Common myeloid progenitor, CD34-positive (primary cell): ENCODE measurements at places on chromosomes 1 and 21.
A peak's percentile ranks its signal among the peaks of the same experiment; 100 is the strongest.

- DNase-seq = no peak
Measured at GRCh38 chr1:209323743-209324142, 259.8 kb upstream of the CAMK1G start.

- DNase-seq = no peak
Measured at GRCh38 chr1:109756848-109757521, 6.7 kb downstream of the EPS8L3 start.

- DNase-seq = no peak
Measured at GRCh38 chr1:29390491-29391361, 154.4 kb downstream of the PTPRU start.

DNA sequence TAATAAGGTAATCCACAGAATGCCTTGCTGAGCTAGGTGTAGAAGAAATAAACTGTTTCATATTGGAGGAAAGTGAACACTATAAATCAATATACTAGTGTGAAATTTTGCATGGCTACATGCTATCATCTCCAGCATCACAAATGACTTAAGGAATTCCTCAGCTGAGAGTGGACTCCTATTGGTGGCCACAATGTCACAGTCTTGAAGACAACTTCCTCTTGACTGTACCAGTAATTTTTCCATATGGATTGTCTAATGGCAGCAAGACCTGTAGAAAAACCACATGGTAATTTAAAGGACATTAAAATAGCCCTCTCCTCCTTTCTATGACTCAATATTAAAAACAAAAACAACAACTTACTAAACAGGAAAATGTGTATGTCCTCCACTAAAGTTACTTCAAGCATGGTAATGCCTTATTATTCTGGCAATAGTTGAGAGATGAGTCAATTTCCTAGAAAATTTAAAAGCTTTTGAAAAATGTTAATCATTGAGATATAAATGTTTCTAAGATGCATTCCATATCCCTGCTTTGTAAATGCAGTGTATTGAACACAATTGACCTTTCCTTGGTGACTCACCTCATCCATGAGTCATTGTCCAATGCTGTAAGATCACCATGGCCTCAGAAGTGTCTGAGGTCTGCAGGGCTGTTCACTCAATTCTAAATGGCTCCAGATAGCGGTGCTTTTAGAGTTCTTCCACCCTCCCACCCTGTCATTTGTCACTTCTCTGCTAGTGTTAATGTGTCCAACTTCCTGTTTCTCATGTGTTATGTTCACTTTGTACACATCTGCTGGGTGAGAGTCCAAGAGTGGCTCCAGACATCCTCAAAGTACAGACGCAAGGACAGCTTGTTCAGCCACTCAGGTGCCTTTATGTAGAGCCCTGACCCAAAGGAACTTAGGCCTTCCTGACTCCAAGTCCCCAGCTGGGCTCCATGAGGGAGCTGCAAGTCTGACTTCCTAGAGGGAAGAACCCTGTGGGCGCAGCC is 32.8 kb upstream of the DNASE2B start:
- peak; percentile 60 for DNase-seq

DNA sequence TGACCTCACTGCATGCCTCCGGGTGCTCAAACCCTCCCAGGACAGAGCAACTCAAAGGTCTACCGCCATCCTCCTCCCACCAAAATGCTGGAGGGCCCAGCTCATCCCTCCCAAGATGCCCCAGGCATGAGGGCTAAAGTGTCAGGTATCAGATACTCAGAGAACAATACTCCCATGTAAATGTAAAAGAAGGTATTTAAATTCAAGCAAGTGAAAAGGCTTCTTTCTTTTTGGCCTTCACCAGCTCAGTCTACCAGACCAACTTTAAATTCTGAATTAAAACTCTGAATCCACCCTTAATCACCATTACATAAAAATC is 3.0 kb downstream of the PARP1 start:
- no peak for DNase-seq

- DNase-seq = peak; percentile 24
Measured at GRCh38 chr1:71930511-71930910, 351.8 kb downstream of the NEGR1 start.

- no peak for DNase-seq
Measured at GRCh38 chr1:230147253-230148125, 80.5 kb downstream of the GALNT2 start.

GRCh38 chr21:45436351-45437065 is 31.5 kb downstream of the COL18A1 start:
- DNase-seq = peak; percentile 65

DNA sequence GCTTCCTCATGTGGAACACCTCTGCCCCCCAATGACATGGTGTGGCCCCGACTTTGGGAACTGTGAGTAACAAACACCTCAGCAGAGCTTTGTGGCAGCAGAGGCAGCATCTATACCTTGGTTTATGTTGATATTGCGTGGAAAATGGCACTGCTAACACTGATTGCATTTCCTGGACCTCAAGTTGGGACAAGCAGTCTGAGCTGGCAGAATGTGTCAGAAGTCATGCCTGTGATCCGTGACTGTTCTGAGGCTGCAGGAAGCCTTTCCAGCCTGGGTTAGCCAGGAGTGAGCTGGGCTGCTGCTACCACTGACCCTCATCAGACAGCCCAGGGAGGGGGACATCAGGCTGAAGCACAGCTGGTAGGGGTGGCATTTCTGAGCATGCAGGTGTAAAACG is 268.5 kb downstream of the KCNJ6 start:
- DNase-seq = no peak

DNA sequence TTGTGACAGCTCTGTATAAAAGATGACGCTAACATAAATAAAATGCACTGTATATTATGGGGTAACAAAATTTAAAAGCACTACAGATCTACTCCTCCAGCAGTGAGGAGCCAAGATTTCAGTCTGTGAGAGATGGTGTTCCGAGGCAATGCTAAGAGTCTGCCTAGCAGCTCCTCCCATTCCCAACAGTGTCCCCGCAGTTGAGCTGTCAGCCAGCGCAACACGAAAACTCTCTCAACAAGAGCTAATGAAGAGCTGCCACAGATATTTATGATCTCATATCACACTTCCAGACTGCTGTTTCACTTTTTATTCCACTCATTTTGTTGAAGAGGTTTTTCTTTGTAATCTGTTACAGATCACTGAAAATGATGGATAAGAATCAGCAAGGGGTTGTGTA is 53.9 kb upstream of the ESRRG start:
- no peak for DNase-seq

GRCh38 chr1:245458234-245458633 is 303.4 kb downstream of the KIF26B start:
- no peak for DNase-seq

- DNase-seq = no peak
Measured at GRCh38 chr1:35499652-35500176, 57.5 kb downstream of the KIAA0319L start.

DNA sequence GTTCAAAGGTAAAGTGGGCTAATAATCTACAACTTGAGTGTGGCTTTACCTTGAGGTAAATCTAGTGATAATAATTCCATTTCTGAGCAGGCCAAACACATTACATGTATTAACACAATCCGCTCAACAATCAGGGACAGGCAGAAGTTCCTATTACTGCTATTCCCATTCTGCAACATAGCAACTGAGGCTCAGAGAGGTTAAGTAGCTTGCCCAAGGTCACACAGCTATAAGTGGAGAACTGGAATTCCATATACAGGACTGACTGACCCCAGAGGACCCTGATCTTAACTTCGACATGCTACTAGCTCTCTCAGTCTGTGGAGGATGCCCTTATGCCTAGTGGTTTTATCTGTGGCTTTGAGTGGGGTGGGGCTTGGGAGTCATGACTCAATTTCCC is 110.1 kb downstream of the TRABD2B start:
- no peak for DNase-seq

DNA sequence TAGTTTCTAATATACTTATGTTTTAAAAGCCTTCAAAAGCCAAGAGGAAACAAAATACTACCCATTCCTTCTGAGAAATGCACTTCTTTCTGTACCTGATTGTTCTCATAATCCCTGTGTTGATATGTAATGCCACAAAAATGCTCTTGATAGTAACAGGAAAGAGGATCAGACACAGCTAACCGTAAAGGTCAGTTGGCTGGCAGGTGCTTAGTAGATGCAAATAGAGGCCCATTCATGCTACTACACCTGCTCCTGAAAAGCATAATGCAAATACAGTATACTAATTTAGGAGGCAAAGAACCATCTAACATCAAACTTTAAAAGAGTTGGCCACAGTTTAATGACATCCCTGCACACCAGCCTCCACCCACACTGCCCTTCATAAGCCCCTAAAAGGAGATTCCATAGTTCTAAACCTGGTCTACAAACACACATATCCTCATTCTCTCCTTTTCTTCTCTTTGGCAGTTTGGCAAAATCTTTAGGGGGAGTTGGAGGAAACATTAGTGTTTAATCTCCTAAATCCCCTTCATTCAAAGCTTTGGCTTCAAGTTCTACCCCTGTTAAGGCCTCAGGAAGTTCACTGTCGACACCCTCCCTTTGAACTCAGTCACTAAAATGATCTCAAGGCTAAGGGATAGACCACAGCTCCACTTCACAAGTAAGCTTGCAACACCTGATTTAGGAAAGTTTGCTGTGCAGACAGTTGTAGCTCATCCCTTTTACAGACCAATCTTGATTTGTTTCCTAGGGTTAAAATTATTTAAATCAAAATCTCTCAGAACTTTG is 2.9 kb upstream of the CD46 start:
- no peak for DNase-seq

DNA sequence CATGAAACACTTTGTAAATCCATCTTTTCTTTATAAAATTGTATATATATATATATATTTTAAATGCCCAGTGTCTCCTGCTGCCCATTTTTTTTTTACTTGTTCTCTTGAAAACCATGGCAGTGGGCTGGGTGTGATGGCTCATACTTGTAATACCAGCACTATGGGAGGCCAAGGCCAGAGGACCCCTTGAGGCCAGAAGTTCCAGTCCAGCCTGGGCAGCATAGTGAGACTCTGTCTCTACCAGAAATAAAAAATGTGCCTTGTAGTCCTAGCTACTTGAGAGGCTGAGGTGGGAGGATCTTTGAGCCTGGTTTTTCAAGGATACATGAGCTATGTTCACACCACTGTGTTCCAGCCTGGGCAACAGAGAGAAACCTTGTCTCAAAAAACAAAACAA is 62.2 kb downstream of the HS2ST1 start:
- no peak for DNase-seq

DNA sequence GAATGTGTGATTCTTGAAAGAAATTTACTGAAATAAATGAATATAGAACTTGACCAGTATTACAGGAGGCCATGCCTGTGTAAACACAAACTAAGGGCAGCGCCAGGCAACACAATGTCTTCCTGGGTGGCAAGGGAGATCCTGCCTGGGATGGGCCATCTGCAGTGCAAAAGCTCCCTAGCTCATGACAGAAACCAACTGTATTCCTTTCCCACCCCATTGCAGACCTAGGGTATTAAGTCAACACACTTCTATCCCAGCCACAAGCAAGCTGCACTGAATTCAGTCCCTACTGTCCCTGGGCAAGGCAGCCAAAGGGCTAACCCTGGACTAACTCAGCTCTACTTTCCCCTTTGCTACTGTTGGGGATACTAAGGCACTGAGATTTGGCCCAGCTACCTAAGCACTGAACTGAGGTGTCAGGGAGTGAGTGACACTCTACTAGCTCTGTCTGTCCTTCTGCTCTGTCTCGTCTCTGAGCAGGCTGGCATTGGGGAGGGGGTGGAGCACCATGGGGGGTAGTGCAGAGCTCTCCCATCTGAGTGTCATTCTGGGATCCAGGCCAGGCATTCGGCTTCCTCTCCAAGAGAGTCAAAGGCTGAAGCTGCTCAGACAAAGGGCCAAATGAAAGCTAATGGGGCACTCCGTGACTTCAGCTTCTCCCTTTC is 2.5 kb downstream of the INKA2 start:
- DNase-seq = no peak

- DNase-seq = peak; percentile 57
Measured at GRCh38 chr1:162627662-162628296, 4.5 kb upstream of the DDR2 start.

DNA sequence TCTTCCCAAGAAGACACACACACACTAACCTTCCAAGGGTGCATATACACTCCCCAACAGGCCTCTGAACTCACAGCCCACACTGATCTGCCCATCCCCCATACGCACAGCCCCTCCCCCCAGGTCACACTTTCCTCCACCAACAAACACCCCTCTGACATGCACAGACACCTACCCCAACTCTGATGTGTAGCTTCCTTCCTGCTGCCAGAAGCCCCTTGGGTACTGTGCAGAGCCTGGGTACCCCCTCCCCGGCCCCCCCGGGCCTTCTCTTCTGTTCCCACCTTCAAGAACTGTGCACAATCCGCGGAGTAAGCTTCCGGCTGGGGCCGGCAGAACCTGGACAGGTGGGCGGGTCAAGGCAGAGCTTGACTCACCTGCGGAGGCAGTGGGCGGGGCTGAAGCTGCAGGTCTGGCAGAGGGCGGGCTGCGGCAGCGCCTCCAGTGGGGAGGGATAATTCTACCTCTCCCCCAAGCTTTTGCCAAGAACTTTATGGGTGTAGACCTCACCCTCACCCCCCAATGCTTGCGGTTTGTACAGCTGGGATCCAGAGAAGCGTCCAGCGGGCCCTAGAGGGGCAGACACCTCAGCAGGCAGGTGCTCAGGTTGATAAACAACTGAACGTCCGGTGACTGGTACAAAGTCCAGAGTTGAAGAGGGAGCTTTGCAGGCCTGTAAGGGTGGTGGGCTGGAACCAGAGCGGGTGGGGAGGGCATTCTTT is at the start of gene C1orf210:
Gene C1orf210, minus strand, starts transcription at position 313 of the 722 bp plus-strand sequence. CDS start 2,311 bp downstream, outside the sequence.
- no peak for DNase-seq

GRCh38 chr1:245688536-245689453 is 534.0 kb downstream of the KIF26B start:
- DNase-seq = no peak

- DNase-seq = no peak
Measured at GRCh38 chr1:70220517-70221237, 503 bp upstream of the SRSF11 start.
